ENCODE measurements at places on chromosomes 1 and 21.

GRCh38 chr1:205239078-205239477 lies 11.3 kb downstream of the TMCC2 start:
- no peak for DNase-seq

DNA sequence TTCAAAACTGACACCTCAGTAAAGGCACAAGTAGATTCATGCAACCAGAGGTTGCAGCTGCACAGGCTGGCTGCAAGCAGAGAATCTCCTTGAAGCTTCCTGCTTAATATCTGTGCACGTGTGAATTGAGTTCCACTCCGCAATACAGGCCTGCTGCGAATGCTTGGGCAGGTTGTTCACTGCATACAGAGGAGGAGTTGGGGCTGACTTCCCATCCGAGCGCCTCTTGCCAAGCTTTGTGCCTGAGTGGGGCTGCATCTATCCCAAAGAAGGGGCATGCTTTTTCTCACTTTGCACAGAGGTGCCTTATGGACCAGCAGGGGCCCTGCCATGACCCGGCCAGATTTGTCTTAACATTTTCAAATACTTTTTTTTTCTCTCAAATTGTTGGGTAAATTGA lies 17.9 kb upstream of the PADI1 start:
- no peak for DNase-seq

- DNase-seq, result no peak
Measured at GRCh38 chr1:224289396-224289795, 40.6 kb downstream of the NVL start.

DNA sequence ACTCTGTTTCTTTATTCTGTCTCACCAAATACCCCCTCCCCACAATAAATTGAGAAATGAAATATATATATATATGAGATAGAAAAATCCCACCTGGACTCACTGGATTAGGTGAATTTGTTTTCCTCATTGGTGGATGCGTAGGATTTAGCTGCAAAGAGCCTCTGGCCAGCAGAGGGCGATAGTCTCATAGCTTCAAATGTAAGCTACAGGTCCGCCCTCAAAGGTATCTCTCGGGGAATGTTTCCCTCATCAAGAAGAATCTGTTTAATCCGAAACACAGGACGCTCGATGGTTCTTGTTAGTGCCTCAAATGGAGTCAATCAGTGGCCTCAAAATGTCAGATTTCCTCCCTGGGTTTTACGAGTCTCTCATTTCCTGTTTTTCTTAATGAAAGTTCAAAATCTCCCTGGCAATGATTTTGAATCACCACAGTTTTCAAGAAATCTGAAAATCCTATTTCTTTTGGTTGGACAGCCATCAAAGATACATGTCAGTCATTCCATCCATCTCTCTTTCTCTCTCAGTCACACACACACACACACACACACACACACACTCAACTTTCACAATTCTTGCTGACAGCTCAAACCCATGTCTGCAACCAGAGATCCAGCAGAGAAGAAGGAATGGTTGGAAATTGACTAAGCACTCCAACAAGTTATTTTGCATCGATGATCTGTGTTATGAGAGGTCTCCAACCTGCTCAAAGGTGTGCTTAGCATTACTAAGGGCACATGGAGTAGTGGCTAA lies 13.9 kb upstream of the CAMK1G start:
- DNase-seq, result peak; percentile 78

GRCh38 chr1:229076195-229076594 lies 194.7 kb upstream of the RAB4A start:
- no peak for DNase-seq

GRCh38 chr1:25624156-25624555 lies 7.6 kb downstream of the MAN1C1 start:
- DNase-seq, result no peak

DNA sequence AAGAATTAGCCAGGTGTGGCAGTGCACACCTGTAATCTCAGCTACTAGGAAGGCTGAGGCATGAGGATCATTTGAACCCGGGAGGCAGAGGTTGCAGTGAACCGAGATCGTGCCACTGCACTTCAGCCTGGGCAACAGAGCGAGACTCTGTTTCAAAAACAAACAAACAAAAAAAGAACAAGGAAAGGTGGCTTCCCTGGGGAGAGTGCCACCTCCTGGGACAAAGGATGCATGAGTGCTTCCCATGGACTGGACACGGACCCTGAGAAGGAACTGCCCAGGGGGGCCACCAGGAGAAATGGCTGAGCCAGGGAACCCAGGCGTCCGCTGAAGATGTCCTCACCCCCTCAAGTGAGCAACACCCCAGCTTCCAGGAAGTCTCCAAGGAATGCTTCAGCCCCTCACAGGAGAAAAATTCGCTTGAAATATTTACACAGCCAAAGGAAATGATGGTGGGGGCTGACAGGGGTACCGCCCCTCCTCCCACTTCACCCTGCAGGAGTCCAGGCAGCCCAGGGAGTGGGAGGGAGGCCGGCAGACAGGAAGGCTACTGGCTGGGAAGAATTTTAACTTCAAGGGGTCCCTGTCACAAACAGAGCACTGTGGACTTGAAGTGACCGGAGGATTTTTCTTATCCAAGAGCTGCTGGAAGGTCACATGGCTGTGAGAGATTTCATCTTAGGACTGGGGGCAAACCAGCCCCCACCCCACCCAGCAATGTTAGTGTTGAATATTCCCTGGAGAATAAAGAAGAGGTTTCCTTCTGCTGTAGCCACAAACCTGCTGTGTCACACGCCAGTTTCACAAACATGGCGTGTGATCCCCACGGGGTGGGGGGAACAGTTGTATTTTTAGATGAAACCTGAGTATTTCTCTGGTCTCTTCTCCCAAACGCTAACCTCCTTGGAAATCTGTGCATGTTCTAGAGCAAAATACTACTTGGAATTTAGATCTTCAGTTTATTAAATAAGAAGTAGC lies 90.8 kb upstream of the SLC25A33 start:
- no peak for DNase-seq

- DNase-seq, result no peak
Measured at GRCh38 chr1:78370779-78371482, 119.8 kb upstream of the PTGFR start.

DNA sequence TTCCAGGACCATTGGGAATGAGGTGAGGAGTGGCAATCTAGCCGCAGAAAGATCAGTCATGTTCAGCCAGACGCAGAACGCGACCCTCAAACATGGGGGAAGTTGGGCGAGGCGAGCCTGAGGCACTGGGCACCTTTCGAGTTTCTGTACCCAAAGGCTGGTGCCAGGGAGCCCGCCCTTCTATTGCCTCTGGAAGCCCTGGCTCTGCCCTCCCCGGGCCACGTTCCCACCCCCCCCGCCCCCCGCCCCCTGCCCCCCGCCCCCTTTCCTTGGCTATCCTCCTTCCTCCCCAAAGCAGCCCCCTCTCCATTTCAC lies 2.2 kb upstream of the ZBTB7B start:
- DNase-seq, result no peak

DNA sequence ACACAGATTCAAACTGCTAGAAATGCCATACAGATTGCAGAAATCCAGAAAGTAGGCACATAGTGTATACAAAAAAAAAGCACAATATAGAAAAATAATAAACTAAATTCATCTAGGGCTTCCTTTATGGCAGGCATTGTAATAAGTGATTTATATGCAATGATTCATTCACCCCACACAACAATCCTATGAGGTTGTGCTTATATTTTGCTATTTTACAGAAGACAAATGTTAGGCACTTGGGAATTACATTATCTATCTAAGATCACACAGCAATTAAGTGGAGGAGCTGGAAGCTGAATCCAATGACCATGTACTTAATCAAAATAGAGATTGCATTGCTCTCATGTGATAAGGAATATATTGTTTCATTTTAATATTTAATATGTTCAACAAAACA lies 225.7 kb upstream of the KCNK2 start:
- no peak for DNase-seq

- no peak for DNase-seq
Measured at GRCh38 chr21:40687625-40688024, 159.3 kb downstream of the DSCAM start.

GRCh38 chr1:50503515-50503914 lies 80.3 kb upstream of the DMRTA2 start:
- DNase-seq, result no peak

DNA sequence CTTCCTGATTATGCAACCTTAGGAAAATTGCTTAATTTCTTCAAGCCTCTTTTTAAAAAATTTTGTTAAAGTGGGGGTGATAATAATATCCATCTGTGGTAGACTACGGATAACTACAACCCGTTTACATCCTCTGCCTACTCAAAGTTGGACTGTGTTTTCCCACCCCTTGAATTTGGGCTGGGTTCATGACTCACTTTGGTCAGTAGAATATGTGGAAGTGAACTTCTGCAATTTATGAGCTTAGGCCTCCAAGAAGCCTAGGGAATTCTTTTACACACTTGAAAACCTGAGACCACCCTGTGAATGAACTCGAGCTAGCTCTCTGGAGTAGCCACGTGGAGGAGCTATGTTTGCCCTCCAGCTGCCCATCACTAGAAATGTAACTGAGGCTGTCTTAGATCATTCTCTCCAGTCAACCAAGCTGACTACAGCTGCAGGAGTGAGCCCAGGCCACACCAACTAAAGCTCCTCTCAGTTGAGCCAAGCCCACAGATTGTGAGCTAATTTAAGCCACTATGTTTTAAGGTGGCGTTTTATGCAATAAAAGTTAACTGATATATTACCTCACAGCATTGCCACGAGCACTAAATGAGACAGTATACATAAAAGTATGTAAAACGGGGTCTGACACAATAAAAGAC lies 29.6 kb upstream of the CACHD1 start:
- DNase-seq, result no peak

GRCh38 chr1:205330150-205330549 lies 8.6 kb upstream of the NUAK2 start:
- no peak for DNase-seq

DNA sequence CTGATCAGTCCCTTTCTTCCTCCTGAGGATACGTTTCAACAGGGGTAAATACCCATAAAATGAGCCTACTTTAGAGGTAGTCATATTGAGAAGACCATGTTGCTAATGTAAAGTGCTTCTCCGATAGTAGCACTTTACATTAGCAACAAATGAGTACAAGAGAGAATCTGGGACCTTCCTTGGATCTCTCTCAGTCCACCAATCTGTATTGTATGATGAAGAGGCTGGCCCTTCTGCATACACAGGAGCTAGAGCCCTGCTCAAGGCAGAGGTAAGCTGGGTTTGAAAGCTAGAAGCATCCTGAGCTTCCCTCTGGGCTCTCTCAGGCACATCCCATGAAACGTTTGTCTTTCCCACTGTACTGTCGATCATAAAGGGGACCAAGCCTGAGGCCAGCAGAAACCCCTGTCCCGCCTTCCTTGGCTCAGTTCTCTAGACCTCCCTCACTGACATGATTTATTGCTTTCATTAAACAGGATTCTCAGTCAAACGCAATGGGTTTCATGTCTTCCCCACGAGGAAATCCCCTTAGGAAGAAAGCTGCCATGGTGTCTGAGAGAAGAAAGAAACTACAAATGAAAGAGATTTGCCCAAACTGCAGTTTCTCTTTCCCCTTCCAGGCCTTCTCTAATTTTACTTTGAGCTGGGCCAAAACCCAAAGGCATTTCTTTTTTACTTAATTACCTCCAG lies 62.8 kb upstream of the BCAR3 start:
- no peak for DNase-seq

DNA sequence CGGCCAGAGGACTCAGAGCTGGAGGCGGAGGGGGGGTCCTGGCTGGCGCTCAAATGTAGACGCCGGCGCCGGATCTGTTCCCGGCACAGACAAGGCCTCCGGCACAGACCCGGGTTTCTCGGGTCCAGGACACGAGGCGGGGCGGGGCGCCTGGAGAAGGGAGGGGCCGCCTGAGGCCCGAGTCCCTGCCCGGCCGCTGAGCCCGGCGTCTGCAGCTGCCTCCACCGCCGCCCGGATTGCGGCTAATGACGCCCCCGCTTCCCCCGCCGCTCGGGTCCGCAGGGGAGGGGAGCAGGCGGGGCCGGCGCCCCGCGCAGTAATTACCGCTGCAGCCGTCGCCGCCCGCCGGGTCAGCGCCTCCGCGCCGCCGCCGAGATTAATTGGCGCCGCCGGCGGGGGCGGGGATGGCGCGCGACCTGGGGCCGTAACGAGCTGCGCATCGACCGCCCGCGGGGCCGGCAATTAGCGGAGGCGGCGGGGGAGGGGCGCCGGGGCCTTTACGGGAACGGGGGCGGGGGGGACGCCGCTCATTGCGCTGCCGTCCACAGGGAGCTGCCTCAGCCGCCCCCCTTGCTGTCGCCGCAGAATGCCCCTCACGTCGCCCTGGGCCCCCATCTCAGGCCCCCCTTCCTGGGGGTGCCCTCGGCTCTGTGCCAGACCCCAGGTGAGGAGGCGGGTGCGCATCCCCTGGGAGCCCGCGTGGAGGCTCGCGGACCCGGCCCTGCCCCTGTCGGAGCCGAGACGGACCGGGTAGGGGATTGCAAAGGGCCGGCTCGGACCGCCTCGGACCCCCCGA lies 17.3 kb downstream of the NOC2L start:
- DNase-seq, result peak; percentile 29

DNA sequence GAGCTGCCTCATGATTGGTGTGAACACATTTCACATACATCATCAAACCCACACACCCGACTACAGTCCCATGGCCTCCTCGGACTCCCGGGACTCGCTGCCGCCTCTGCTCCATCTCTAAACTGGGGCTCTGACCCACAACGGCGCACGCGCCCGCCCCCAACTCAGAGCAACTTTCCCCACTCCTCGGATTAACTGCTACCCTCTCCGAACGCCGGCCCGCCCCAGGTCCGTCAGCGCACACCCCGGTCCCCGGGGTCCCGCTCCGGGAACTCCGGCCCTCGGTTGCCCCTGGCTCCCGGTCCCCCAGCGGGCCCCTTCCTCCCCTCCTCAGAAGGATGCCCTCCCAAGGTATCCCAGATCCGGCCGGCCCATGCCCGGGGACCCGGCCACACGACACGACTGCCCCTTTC lies 740 bp downstream of the DSTYK start:
- no peak for DNase-seq

- DNase-seq, result no peak
Measured at GRCh38 chr1:20381045-20381641, 90.5 kb downstream of the VWA5B1 start.

DNA sequence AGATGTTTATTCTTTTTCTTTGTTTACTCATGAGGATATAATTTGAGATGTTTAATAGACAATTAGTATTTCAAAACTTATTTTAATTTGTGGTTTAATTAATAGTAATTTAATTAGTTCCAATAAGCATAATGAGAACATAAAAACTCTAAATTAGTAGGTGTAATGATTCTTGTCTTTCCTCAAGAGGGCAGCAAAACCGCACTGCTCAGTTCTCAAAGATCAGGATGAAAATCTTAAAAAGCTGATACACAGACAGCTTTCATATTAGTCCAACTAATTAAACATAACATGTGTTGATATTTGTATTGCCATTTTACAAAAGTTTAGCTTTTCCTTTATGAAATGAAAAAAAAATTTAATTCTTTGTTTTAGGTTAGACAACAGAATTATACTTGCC lies 106.7 kb upstream of the C21orf91 start:
- peak; percentile 65 for DNase-seq

DNA sequence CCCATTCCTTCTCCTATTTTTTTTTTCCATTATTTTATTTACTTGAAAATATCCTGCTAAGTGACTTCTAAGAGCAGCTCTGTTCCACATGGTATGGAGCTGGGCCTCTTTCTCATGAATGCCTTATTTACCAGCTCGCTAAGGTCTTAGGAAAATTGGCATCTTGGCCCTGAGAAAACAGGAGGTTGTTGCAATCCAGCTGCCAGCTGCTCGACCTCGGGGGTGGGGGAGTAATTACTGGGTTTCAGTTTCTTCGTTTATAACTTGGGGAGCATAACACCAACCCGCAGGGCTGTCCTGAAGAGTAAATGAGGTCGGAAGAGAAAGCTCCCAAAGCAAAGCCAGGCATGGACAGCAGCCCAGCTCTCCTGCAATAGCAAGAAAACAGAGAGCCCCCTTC lies 176.3 kb downstream of the AJAP1 start:
- DNase-seq, result no peak

- DNase-seq, result no peak
Measured at GRCh38 chr1:1088029-1088800, 14.1 kb upstream of the RNF223 start.

GRCh38 chr1:53642607-53643006 lies 96.4 kb downstream of the GLIS1 start:
- DNase-seq, result no peak

All from hematopoietic multipotent progenitor cell treated with erythropoietin and hydrocortisone succinate and interleukin-3 and kit ligand, for 8 days (in vitro differentiated cells).